ENCODE measurements at places on chromosomes 11 and 22. TPM values are rescaled to one million over a fixed set of nuclear protein-coding genes. Genes with fewer than 3 reads are reported as not detected.

The DNAJB13 gene
- not detected for total RNA-seq

The CTSF gene
- 15.9 TPM for total RNA-seq

The ASRGL1 gene
- total RNA-seq, result 0.28 TPM

The FZD4 gene
- total RNA-seq, result 30.6 TPM

The RAG2 gene
- total RNA-seq, result not detected

The FAM180B gene
- 0.09 TPM for total RNA-seq

The USP2 gene
- total RNA-seq, result 0.09 TPM

The THY1 gene
- 200 TPM for total RNA-seq

The BEST1 gene
- 7.3 TPM for total RNA-seq

The IRAG1 gene
- 14.4 TPM for total RNA-seq

All from smooth muscle cell of bladder (primary cell).